Activated CD4-positive, alpha-beta T cell treated with anti-CD3 and anti-CD28 coated beads for 48 hours (primary cell): ENCODE measurements at places on chromosomes 6 and 20.

GRCh38 chr6:41278699-41279405 is 7.6 kb downstream of the TREM1 start:
- peak; percentile 75 for DNase-seq

DNA sequence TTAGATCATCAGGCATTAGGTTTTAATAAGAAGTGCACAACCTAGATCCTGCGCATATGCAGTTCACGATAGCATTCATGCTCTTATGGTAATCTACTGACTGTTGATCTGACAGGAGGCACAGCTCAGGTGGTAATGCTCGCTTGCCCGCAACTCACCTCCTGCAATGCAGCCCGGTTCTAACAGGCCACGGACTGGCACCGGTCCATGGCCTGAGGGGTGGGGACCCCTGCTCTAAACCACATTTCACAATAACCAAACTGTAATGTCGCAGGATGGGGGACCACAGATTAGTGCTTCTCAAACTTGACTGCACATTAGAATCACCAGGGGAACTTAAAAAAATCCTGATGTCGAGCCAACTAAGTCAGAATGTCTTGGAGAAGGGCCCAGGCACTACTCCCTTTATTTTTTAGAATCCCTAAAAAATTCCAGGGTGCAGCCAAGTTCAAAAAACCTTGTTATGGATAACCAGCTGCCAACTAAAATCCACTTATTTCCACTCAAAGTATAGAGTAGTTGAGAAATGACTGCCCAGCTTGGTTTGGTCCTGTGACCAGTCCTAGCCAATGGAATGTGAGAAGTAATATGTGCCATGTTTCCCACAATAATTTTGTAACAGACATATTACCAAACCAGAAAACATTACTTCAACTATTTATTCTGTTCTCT is 3.1 kb downstream of the SHPRH start:
- DNase-seq: no peak

- DNase-seq: peak; percentile 3
Measured at GRCh38 chr6:72950114-72950860, 275.0 kb downstream of the KHDC1L start.

DNA sequence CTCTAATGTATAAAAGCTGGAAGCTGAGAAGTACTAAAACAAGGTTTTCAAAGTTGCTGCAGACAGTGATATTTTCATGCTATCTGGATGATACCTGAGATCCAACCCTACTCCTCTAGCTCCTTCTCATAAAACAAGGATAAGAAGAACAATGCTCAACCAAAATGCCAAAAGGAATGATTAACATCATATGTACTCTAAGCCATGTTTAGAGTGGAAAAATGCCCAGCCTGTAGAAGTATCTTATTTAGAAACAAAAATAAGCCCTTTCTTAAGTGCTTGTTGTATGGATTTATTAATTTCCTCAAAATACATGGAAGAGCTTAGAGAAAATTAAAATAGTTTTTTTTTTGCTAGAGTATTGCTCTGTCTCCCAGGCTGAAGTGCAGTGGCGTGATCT is 23.7 kb downstream of the ECHDC1 start:
- no peak for DNase-seq

GRCh38 chr6:140784573-140784972 is 1348.2 kb upstream of the GJE1 start:
- no peak for DNase-seq

- DNase-seq: no peak
Measured at GRCh38 chr6:31407699-31408098, 4.3 kb downstream of the MICA start.

- DNase-seq: no peak
Measured at GRCh38 chr20:34124469-34125249, 12.6 kb upstream of the EIF2S2 start.

DNA sequence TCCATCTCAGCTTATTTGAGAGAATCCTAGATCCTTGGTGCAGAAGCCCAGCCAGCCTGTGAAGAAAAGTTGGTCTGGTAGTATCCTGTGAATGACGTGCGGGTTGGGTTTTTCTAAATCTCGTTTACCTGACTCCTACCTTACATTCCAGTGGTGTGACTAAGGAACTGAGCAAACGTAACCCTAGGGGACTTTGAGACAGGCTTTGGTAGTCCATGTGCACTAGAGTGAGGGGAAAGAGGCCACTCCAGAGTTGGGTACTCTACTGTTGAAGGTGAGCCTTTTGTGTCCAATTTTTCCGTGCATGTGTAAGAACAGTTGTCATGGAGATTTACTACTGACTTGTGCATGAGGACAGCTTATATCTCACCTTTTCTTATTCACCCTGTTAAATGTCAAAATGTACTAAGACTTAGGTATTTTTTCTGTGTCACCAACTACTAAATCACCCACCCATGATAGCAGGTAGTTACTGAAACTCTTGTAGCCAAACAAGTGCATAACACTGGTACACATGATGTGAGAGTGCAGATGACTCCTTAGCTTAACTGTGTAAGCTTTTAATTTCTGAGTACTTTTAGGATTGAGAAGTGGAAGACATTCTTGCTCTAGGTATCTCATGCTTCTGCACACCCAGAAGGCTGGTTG is 26.3 kb upstream of the PLCG1 start:
- DNase-seq: no peak

DNA sequence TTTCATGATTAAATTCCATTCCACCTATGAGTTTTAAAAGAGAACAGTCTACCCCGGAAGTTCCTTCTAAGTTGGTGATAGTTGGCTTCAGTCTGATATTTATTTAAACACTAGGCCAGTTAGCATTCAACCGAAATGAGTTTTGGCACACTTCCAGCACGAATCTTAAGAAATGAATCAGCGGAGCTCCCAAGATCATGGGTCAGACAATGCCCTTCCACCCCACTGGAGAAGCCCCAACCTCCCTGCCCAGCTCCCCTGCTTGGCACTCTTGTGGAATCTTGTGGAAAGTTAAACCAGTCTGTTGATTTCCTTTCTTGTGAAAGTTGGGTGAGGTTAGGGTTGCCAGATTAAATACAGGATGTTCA is 64.3 kb downstream of the MKKS start:
- DNase-seq: no peak

DNA sequence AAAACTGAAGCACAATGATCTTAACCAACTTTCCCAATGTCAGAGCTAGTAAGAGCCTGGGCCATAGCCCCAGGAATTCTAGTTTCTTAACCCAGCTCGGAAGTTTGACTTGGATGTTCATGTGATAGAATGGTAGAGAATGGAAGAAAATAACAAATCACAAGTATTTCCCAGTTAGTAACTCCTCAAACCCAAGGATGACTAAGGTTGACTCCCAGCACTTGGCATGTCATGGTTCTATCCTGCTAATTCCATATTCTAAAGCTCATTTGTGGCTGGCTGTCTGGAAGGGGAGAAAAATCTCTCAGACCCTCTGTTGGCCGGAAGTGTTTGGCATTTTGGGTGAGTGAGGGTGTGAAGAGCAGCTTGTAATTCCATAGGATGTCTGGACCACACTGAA is 248.7 kb downstream of the RFPL4B start:
- DNase-seq: no peak

- DNase-seq: no peak
Measured at GRCh38 chr6:37784585-37784967, 35.0 kb upstream of the ZFAND3 start.

- no peak for DNase-seq
Measured at GRCh38 chr6:6592826-6593475, 4.4 kb downstream of the LY86 start.

DNA sequence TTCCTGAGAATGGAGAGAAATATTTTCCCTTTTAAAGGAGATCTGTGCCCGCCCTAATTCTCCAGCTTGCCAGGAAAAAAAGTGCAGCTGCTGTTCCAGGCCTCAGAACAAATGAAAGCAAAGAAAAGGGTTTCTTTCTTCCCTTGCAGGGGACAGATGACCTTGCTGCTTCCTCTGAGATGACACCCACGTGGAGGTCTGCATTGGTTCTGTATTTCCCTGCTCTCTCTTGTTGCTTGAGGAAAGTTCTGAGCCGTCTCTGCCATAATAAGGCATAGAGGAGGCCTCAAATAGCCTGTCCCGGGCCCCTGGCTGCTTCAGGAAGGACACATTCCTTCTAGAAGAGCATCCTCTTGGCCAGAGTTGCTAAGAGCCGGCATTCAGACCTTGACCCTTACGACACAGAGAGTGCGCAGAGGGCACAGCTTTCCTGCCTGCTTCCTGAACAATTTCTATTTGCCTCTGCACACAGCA is 501.8 kb upstream of the SULF2 start:
- no peak for DNase-seq

DNA sequence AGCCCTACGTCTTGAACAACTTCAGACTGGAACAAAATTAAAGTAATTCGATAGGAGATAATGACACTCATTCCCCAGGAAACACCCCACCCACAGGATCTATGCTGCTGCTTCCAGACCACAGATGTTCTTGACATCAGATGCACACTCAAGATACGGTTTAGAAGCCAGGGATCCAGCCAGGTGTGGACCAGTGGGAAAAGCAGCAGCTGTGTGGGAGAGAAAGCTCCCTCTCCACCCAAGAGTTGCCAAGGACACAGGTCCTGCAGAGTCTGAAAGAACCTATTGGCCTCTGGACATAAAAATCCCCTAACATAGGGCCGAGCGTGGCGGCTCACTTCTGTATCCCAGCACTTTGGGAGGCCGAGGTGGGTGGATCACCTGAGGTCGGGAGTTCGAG is 91.7 kb upstream of the NFATC2 start:
- DNase-seq: no peak

DNA sequence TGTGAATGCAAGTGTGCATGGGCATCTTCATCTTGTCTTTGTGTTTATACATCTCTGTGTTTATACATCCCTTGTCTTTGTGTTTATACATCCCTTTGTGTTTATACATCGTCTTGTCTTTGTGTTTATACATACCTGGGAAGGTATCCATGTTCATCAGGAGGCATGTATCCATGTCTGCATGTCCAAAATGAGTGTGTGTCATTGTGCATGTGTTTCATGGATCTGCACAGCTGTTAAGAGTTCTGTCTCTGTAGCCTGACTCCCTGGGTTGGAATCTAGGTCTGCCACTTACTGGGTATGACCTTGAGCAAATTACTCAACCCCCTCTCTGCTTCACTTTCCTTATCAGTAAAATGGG is 50.1 kb upstream of the SIRPA start:
- no peak for DNase-seq

GRCh38 chr20:33709905-33710541 is 10.1 kb downstream of the PXMP4 start:
- no peak for DNase-seq

DNA sequence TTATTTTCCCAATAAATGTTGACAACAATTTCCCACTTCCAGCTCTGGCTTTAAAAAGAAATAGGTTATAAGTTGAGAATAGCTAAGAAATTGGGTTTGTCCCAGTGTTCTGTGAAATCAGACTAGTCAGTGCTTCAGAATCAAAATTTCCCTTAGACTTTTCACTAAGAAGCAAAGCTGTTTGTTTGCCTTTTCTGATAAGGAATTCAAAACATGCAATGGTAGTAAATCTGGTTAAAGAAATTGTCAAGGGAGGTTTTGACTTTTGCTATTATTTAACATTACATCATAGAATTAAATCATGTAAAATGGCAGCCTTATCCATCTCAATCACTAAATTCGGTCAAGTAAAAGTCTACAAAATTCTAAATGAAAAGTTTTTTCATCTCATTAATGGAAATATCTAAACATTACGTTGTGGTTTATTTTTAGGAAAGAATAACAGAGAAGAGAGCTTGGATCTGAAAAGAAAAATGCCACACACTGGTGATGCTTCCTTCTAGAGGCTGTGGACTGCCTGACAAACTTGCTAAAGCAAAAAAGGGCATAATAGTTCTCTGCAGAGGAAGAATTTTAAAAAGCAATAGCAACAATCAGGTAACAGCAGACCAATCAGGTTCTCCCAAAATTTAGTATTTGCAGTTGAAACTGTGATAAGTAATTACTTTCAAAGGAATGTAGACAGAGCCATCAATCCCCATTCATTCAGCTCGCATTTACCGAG is 36.4 kb downstream of the PLAGL1 start:
- no peak for DNase-seq

GRCh38 chr6:122268394-122268793 is 131.1 kb upstream of the HSF2 start:
- no peak for DNase-seq

GRCh38 chr20:52847029-52847660 is 125.0 kb upstream of the TSHZ2 start:
- DNase-seq: no peak
